Activated CD4-positive, CD25-positive, alpha-beta regulatory T cell treated with anti-CD3 and anti-CD28 coated beads, Interleukin-2, amount 50 U/mL, for 72 hours (primary cell): ENCODE measurements at places on chromosomes 12 and 14.

GRCh38 chr14:93994919-93995682 lies 2.0 kb upstream of the CCDC197 start:
- DNase-seq: peak; percentile 56

- DNase-seq: no peak
These were observed 355.6 kb downstream of the LRIG3 start for GRCh38 chr12:58564721-58565120.

- DNase-seq: no peak
These were observed 80.6 kb upstream of the GSC start for GRCh38 chr14:94850309-94851211.

- no peak for DNase-seq
These were observed 52.7 kb downstream of the SPPL3 start for GRCh38 chr12:120851444-120851843.

- DNase-seq: no peak
These were observed 746 bp downstream of the DNAI7 start for GRCh38 chr12:25194214-25194613.

DNA sequence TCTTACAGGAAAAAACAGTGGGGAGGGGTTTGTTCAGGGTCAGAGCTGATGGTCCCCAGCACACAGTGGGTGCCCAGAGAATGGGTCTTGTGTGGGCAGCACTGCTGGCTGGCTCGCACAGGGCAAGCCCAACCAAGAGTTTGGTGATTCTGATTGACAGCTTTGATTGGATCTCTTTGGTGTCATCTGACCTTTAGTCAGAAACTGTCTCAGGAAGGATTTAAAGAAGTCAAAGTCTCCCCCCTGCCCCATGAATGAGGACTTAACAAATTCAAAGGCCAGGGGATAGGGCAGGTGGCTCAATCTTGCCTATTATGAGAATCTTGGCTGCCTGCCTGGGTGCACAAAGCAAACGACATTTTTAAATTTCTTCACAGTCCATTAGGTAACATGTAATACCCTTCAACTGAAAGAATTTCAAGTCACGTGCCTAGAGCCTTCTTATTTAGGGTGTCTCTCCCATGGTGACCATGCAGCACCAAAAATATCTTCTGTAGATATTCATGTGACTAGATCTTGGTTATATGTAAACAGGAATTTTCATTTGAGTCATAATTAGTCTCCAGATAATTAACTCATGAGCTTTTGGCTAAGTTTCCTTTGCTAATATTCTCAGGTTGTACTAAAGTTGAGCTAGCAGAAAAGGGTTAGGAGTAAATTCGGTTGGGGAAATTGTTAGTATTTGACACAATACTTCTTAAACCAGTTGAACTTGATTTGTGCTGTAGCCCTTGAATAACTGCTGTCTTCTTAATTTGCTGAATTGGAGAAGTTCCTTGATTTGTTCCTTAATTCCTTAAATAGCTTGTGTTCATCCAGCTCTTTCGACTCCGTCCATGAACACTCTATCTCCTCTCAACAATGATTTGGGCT lies 54.5 kb upstream of the HECTD1 start:
- no peak for DNase-seq

DNA sequence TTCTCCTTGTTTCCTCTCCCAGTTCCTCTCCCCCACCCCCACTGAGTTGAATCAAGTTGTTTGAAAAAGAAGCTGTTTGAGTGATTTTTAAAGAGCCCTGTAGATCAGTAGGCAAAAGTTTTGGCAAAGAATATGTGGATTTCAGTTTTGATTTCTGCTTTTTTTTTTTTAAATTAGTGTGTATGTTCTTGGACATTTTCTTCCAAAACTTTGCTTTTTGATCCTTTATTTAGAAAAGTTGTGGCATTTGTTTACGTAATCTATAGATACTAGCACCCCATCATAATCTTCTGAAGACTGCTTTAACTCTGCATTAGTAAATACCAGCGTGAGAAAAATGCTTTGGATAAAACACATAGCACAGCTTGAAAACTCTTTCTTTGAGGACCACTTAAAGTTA lies 190.3 kb upstream of the SEL1L start:
- no peak for DNase-seq

GRCh38 chr14:103728721-103729120 lies 13.1 kb downstream of the ZFYVE21 start:
- DNase-seq: no peak

DNA sequence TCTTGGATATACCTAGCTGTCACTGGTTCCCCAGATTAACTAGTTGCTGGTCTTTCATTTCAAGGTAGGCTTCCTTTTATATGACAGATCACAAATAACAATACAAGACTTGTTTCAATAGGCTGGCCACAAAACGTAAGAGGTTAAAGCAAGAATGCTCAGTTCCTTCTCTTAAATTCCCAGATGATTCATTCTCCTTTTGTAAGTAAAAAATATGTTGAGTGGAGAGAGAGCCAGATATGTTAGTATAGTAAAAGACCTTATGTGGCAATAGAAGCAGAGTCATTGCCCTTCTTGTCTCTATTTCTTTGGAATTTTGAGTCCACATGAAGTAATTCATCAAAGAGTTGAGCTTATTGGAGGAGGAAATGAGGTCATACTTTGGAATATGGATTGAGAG lies 939.0 kb upstream of the ATXN7L3B start:
- no peak for DNase-seq

GRCh38 chr12:90124289-90124688 lies 415.7 kb upstream of the ATP2B1 start:
- no peak for DNase-seq

GRCh38 chr12:79082595-79082994 lies 218.0 kb downstream of the SYT1 start:
- DNase-seq: no peak

DNA sequence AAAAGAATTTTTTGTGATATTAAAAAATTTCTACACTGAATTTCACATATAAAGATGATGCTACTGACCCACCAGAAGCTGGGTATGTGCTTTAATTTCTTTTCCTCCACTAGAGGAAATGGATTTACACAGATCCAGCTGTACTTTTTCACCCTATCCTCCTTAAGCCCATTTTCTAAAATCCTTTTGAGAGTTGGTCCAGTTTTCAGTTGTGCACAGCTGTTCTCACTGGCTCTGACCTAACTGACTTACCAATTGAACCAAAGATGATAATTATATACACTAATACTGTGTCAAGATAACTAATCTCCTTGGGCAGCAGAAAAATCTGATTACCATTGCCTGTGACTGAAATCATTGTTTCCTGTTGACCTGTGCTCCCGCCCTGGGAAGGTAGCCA lies 108.5 kb downstream of the ZFC3H1 start:
- no peak for DNase-seq

GRCh38 chr12:131949431-131950181 lies at the start of gene EP400:
TSS of gene EP400 (plus strand) at chr12:131949942. CDS start at chr12:131960620, 10,678 bp downstream.
- DNase-seq: peak; percentile 93
